ENCODE measurements at places on chromosomes 3 and 15.

GRCh38 chr15:70505936-70506912, 257.1 kb downstream of the UACA start:
- no peak for DNase-seq

DNA sequence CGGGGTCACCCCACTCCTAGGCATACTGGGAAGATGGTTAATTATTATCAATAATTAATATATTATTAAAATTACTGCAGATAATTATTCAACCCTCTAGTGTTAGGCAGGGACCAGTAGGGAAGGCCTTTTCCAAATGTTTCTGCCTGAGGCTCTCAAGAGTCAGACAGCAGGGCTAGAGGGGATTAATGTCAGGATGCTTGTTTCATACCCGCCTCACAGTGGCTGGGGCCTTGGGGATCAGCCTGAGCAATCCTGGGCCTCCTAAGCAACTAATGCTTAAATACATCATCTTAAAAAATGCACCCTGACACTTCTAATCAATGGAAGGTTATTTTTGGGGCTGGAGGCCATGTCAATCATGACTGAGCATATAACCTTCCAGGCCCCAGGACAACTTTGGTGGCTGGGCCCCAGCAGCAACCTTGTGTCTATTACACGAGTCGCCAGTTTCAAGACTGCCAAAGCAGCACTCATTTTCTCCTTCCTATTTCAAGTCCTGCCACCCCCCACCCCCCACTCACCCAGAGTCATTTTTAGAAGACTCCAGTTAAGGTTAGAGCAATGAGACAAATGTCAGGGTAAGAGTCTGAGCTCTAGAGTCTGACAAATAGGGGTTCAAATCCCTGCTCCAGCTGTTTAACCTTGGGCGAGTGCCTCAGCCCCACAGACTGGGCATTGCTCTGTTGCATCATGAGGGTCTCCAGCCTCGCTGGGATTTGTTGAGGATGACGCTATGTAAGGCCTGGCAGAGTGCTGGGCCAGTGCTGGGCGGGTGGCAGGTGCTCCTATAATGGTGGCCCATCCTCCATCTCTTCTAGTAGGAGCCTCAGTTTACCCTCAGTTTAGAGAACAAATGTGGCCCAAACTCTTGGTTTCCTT, 6.1 kb downstream of the AMOTL2 start:
- DNase-seq, result no peak

DNA sequence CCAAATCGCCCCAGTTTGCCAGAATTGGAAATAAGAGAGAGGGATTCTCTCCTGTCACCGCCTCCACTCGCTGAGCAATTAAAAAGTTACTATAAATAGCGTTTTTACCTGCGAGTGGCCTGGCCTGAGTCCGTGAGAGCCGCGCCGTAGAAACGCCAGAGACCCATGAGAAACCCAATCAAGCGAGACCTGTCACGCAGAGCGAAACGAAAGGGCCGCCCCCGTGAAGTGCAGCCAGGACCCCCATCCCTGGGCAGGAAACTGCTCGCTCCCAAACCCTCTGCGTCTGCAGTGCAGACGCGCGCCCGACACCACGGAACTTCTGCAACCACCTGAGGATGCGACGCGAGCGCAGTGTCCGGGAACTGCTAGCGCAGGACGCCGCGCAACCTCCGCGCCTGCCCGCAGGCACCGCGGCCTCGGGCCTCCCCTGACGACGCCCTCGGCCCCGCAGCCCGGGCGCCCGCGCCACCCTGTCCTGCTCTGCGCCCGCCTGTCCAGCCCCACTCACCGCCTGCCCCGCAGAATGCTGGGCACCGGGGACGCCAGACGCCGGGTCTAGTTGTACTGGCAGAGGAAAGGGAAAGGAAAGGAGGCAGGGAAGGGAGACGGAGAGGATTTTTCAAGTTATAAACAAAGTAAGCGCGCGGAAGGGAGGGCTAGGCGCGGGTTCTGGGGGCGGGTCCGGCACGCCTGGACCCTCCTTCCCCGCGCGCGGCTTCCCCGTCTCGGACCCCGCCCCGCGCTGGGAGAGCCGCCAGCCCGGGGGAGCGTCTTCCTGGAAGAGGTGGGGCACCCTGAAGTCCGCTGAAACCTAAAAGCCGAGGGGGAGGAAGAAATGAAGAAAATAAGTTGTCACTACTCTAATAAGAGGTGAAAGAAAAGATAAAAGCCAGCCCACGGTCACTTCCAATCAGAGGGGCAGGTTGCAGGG, at the start of gene PLSCR4:
Gene PLSCR4, minus strand, starts transcription at position 657 of the 934 bp plus-strand sequence. CDS start 29,034 bp downstream, outside the sequence.
- no peak for DNase-seq

DNA sequence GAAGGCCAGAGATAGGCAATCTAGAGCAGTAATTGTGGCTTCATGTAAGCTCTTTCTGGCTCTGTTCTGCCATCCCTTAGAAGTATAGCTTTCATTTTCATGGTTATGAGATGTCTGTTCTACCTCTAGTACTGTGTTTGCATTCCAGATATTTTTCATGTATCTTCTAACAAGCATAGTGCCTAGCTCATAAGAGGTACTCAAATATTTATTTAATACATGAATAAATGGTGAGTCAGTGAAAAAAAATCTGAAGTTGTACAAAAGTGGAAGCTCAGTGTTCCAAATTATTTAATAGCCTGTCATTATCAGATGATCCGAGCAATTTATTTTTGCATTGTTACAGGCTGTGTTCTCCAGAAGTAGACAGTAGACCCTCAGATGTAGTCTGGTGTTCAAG, 64.3 kb downstream of the OXSM start:
- no peak for DNase-seq

DNA sequence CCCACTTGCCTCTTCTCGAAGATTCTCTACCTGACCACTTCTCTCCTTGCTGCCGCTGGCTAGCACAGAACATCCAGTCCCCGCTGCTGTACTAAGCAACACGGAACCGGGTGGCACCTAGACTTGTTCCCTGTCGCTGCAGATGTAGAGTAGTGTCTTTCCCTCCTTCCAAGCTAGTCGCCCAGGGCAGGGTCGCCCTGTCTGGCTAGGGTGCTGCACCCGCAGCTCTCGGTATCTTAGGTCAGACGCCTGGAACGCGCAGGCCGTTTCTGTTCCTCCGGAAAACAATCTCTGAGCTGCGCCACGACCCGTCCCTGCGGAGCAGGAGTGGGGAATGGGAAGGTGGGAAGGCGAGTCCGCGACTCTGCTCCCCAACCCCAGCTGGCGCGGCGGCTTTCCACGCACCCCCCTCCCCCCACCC, 758 bp upstream of the SNX33 start:
- DNase-seq, result no peak

GRCh38 chr3:177306252-177306651, 109.0 kb upstream of the TBL1XR1 start:
- DNase-seq, result no peak

DNA sequence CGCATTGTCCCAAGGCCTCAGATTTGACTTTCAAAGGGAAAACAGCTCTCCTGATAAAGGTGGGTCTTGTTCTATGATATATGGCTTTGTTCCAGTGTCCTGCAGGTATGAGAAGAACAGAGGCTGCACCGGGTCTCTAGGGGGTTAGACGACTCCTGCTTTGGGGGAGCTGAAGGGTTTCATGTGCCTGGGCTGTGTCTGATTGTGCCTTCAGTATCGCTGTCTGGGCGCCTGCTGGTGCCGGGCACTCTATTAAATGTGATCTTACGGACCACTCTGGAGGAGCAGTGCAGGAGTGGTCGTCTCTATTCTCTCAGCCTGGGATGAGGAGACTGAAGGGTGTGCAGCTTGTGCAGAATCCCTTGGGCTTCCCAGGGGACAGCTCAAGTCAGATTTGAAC, 16.0 kb downstream of the PAQR5 start:
- DNase-seq, result no peak

- no peak for DNase-seq
These were observed 28.5 kb downstream of the PLA1A start for GRCh38 chr3:119626196-119626595.

- DNase-seq, result no peak
These were observed 71.4 kb upstream of the WDR72 start for GRCh38 chr15:53830707-53831386.

- no peak for DNase-seq
These were observed 24.1 kb downstream of the CCDC54 start for GRCh38 chr3:107401301-107401700.

DNA sequence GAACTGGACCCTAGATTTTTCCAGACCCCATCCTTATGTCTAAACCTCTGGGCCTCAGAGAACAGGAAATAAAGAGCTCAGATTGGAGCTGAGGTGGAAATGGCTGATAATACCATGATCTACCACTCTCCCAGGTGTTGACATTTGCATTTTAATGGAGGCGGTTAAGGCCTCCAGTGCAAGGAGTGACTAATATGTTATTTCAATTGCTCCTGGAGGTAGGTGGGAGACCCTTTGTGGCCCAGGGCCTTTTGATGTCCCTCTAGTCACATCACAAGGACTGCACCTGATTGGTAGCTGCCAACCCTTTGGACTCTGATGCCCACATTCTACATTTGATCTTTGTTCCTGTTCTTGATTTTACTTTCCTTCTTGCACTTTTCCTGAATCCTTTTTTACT, 9.0 kb upstream of the ADCY5 start:
- DNase-seq, result no peak

DNA sequence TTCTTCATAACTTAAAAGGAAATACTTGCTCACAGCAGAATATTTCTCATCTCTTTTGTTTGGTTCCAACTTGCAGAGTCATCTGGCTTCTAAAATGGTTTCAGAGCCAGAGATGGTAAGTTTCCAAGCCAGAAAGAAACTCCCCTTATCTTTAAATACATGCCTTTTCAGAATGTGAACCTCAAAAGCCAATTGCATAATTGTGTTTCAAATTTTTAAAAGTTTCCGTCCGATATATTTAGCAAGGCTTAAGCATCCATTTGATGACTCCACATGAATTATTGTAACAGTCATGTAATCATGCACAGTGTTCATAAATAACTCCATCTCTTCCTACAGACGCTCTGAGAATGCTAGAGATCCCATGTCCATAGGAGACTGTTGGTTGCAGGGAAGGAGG, 40.6 kb upstream of the C3orf80 start:
- DNase-seq, result no peak

DNA sequence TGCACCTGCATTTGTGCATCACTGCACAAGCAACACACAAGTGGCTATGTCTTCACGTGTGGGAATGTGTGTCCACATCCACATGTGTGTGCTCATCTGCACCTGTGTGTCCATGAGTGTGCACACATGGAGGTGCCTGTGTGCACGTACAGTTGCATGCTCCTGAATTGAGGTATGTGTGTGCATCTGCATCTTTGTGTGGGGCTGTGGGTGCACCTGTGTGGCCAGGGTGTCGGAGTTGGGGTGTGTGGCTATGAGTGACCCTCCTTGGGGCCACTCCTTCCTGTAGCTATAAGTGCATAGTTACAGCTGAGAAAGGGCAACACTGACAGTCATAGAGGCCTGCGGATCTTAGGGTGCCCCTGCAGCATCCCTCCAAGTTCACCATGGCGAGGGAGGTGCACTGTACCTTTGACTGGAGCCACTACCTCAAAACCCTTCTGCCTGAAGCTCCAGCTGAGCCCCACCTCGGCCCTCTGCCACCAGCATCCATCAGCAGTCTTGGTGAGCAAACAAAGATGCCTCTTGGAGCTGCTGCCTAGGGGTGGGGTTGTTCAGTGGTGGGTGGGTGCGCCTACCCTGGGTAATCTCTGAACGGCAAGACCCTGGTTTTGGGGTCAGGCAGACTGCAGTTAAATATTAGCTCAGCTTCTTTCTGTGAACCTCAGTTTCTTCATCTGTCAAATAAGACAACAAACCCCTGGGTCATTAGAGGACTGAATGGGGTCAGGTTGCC, 5.2 kb upstream of the HHATL start:
- no peak for DNase-seq

- DNase-seq, result no peak
These were observed 63.8 kb downstream of the SPSB4 start for GRCh38 chr3:141114816-141115460.

GRCh38 chr3:169246158-169246557, 417.4 kb downstream of the MECOM start:
- no peak for DNase-seq

DNA sequence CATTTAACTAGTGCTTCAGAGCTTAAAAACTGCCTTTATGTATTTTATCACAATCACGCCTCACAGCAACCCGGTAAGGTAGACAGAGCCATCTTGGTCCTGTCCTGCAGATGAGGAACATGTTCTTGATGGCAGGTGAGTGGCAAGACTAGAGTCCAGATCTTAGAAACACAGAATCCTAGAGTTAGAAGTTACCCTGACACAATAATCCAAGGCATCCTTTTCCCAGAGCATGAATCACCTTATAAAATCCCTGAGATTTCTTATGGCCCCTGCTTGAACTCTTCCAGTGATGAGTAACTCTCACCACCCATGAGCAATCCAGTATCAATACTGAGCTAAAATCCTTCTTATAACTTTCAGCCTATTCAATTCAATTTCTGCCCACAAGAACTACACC, 16.9 kb downstream of the POPDC2 start:
- DNase-seq, result no peak

DNA sequence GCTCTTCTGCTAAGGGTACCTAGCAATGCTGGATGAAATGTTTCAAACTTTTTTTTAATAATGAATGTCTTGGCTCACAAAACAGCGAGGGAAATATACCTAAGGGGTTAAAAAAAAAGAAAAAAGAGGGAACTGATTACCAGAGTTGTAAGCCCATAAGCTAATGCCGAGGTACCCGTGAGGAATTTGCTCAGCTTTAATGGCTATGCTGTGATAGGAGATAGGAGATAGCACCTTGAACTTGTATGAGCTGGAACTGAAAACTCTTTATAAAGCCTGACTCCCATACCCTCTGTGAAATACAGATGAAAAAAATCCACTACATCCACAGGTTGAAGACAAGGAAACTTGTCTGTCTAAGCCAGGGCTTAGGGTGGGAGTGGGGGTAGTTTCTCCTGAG, 13.9 kb downstream of the GRAMD1C start:
- DNase-seq, result no peak

DNA sequence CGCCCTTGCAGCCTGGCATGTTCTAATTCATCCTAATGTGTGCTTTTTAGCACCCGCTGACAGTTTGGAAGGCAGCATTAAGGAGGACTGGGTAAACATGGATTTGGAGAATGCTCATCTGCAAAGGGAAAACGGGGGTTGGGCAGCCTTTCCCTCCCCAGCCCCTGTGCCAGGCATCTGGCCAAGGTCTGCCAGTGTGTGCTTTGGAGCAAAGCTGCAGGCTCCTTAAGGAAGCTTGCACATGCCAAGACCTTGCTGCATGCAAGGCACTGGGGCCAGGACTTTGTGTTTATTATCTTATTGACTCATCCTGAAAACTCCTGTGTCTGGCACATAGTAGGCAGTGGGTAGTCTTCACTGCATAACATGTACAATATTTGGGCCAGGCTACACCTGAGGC, 20.1 kb downstream of the FAM3D start:
- DNase-seq, result no peak

DNA sequence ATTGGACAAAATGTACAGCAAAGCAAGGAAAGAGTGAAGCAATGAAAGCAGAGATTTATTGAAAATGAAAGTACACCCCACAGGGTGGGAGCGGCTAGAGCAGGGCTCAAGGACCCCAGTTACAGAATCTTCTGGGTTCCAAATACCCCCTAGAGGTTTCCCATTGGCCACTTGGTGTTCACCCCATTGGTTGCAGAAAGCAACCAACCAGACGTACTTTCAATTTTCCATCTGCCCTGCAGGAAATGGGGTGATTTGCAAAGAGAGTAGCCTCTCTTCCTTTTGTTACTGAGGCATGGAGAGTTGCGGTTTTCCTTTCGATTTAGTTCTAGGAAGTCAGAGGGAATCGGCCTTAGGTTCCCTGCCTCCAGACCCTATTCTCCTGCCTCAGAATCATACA, 2.4 kb downstream of the PML start:
- DNase-seq, result peak; percentile 23

GRCh38 chr3:9681723-9682081, 21.9 kb upstream of the CPNE9 start:
- DNase-seq, result no peak
